ENCODE measurements at places on chromosomes 1 and 21.

DNA sequence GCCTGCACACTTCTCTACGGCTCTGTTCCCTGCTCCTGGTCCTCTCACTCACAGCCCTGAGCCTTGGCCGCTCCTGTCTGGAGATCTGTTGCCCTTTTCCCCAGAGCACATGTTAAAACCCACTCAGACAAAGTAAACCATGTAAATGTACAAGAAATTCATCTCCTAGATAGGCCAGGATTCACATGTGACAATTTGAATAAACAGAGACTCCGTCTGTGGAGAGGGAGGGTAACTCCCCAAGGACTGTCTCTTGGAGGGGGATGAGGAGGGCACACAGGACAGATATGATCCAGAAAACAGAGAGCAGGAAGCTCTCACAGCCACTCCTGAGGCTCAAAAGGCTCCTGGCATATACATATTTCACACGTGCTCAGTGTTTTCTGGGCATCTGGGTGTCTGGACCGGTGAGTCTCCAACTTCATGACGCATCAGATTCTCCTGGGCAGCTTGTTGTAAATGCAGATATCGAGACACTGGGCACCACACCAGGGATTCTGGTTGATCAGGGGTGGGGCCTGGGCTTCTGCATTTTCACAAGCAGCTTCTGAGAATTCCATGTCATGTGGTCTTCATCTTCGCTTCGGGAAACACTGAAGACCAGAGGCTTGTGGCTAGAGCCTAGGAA lies 6.4 kb upstream of the KAZN start:
- DNase-seq = no peak

- DNase-seq = no peak
These were observed 631 bp upstream of the KRTAP10-9 start for GRCh38 chr21:44626262-44626661.

GRCh38 chr21:41589620-41590175 lies 81.7 kb upstream of the TMPRSS2 start:
- DNase-seq = no peak

DNA sequence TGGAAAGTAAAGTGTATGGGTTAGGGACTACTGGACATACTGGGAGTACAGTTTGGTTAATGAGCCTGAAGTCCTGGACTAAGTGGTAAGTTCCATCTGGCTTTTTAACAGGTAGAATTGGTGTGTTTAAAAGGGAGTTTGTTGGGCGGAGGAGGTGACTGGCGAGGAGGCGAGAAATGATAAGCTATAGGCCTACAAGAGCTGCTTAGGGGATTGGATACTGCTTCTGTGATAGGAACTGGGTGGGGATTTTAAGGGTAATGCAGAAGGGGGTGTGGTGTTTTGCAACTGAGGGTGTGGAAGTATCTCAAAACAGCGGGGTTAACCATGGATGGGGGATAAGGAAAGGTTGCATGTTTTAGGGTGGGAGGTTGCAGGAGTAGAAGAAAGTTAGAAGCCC lies 3.5 kb downstream of the ERVH48-1 start:
- no peak for DNase-seq

- no peak for DNase-seq
These were observed 18.8 kb downstream of the KIF26B start for GRCh38 chr1:245173446-245174211.

DNA sequence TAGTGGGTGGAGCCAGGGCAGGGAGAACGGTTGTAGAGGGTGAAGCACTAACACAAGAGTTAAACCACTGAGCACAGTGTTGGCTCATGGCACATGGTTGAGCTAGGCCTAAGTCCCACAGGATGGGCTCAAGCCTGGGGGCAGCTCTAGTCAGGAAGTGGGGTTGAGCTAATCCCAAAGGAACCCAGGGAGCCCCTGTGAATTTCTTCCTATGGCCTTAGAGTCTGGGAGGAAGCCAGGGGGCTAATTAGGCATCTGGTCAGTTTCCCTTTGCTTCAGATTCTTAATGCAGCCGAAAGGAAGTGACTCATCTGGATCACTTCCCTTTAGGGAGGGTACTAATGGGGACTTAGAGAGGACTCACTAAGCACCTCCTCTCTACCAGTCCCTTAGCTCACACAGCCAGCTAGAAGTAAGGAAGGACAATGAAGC lies 10.1 kb downstream of the CFAP45 start:
- no peak for DNase-seq

- no peak for DNase-seq
These were observed 56.1 kb upstream of the CAMK1G start for GRCh38 chr1:209527372-209527771.

- no peak for DNase-seq
These were observed 250.9 kb upstream of the DAB1 start for GRCh38 chr1:57674801-57675200.

DNA sequence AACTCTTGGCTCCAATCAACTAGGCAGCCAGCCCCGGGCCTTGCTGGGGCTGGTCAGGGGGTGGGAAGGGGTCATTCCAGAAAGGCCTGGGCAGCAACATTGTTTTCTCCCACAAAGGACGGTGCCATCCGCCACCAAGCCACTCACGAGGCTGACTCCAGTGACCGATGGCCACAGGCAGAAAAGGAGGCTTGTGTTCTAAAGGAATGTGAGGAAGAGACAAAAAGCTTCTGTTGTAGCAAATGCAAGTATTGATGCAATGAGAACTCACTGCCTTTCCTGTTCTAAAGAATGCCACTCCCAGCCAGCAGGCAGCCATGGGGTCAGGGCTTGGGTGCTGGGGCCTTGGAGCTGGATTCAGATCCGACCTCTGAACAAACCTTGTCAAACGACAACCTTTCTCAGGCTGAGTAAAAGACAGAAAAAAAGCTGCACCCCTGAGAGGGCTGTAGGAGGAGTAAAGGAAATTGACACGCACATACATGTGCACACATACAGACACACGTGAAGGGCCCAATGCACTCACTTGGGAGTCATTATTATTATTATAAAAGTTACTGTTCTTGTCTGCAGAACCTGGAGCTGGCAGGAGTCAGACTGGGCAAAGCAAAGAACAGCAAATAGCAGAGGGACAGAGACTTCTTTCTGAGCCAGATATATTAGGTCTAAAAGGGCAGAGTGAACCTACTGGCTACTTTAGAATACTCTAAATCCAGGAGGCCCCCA lies 13.9 kb upstream of the PRMT2 start:
- DNase-seq = no peak

- no peak for DNase-seq
These were observed 5.0 kb upstream of the RPL5 start for GRCh38 chr1:92826792-92827191.

GRCh38 chr1:31428436-31429221 lies 15.6 kb downstream of the SERINC2 start:
- DNase-seq = no peak

DNA sequence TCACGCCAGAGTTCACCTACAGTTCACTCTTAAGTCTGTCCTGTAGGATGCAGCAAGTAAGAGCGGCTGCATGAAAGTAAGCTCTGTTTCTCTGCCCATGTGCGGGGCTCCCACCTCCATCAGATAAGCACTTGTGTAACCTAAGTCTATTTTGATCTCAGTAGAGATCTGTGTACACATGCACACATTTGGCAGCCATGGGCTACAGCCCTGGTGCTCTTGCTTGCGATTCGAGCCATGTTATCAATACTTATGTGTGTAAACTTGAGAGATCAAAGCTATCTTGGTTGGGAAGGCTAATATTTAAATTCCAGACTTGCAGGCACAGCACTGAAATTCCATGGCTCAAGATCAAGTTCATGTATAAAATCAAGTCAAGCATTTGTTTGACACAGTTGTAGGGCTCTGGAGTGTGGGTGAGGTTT lies 244.7 kb upstream of the FGGY start:
- no peak for DNase-seq

DNA sequence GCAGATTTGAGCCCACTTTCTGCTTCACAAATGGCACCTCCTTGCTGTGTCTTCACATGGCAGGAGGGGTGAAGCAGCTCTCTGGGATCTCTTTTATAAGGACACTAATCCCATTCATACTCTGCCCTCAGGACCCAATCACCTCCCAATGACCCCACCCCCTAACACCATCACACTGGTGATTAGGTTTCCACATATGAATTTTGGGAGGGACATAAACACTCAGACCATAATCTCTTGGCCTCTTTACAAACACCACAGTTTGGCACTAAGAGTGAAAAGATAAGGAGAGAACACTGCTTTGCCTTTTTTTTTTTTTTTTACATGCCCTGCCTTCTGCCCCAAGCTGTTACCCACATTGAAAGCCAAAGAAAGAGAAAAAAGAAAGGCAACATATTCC lies 166.2 kb upstream of the NFIA start:
- DNase-seq = no peak

- no peak for DNase-seq
These were observed 45.0 kb upstream of the KIRREL1 start for GRCh38 chr1:157948312-157949073.

DNA sequence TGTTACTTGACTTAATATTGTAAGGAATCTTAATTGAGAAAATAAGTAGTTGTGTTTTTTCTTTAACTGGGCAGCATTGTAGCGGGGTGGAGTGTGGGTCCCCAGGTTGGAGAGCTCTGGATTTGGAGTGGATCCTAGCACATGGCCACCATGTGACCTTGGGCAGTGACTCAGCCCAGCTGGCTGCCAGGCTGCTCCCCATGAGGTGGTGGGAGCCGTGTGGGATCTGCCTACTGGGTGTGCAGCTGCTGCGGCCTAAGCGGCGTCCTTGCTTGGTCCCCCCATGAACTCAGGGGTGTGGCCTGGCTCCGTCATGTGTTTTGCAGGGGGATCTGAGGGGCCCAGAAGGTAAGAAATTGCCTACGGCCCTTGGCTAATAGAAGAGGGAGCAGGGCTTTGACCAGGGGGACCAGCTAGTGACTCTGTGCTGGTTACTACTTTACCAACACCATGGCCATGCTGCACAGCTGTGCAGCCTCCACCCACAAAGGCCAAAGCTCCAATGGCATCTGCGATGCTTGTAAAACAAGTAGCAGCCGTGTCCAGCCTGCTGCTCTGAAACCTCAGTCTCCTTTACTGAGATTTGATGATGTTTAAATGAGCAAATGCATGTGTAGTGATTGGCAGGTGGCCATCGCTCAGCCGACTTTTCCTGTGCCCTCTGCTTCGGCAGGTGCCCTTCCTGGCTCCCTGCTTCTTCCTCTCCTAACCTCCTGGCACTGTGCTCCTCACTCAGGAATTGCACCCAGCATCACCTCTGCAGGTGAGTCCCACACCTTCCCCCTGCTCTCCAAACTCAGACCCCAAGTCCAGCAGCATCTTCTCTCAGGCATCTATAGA lies 68.3 kb downstream of the ADARB1 start:
- no peak for DNase-seq

GRCh38 chr1:205631010-205631767 lies 622 bp downstream of the ELK4 start:
- DNase-seq = peak; percentile 88

GRCh38 chr1:201125800-201126199 lies 1.2 kb downstream of the ASCL5 start:
- DNase-seq = no peak

- DNase-seq = no peak
These were observed 162.8 kb downstream of the FASLG start for GRCh38 chr1:172821609-172822274.

- no peak for DNase-seq
These were observed 56.2 kb upstream of the SLC16A1 start for GRCh38 chr1:113012149-113012548.

DNA sequence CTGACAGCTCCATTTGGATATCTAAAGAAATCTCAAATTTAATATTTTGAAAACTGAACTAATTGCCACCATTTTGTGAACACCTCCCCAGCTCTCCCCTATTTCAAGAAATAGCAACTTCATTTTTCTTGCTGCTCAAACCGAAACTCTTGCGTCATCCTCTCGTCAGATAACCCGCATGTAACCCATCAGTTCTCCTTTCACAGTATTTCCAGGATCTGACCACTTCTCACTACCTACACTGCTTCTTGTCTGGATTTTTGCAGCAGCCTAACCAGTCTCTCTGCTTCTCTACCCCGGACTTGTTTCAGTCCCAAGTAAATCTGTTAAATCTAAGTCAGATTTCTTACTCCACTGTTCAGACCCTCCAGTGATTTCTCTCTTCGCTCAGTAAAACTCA lies 75.6 kb downstream of the MTR start:
- no peak for DNase-seq

DNA sequence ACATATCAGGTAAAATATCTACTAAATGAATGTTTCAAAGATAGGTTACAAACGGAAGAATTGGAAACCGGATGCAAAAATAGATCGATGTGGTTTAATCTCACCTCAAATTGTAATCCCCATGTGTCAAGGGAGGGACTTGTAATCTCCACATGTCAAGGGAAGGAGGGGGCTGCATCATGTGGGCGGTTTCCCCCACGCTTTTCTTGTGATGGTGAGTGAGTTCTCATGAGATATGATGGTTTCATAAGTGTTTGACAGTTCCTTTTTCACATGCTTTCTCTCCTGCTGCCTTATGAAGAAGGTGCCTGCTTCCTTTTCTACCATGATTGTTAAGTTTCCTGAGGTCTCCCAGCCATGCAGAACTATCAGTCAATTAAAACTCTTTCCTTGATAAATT lies 408.7 kb upstream of the TMPRSS15 start:
- DNase-seq = no peak

DNA sequence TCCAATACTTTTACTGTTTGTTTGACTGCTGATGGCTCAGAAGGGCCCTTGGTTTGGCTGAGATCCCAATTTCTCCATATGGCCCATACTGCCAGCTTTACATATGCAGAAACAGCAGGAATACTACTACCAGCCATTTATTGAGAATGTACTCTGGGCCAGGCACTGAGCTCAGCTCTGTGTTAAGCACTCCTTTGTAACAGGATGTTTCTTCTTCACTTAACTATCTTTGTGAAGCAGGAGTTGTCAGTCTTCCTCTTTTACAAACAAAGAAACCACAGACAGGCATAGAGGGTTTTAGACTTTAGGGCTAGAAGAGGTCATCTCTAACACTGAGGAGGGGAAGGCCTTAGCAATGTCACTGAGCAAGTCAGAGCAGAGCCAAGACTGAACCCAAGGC lies 8.3 kb downstream of the HMGCL start:
- DNase-seq = no peak

- DNase-seq = no peak
These were observed 97.3 kb upstream of the PAXBP1 start for GRCh38 chr21:32868631-32869454.

DNA sequence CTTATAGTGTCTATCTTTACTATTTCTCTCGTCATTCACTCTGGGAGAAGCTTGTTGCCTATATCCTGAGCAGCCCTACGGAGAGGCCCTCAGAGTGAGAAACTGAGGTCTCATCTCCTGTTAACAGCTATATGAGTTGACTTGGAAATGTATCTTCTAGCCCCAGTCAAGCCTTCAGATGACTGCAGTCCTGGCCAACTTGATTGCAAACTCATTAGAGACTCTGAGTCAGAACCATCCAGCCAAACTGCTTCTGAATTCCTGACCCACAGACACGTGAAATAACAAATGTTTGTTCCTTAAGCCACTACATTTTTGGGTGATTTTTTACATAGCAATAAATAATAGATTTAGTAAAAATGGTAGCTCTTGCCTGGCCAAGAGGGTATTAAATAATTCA lies 3.9 kb upstream of the ZBED6 start:
- no peak for DNase-seq

GRCh38 chr1:232704694-232705680 lies 75.1 kb upstream of the SIPA1L2 start:
- DNase-seq = no peak

All from stimulated activated CD4-positive, alpha-beta T cell treated with anti-CD3 and anti-CD28 coated beads, Interleukin-4, amount 100 ng/mL, for 24 hours (primary cell).